Omental fat pad (tissue), 4 donors: ENCODE measurements at places on chromosomes 16 and 17. TPM values are rescaled to one million over a fixed set of nuclear protein-coding genes. Genes with fewer than 3 reads are reported as not detected.

DNA sequence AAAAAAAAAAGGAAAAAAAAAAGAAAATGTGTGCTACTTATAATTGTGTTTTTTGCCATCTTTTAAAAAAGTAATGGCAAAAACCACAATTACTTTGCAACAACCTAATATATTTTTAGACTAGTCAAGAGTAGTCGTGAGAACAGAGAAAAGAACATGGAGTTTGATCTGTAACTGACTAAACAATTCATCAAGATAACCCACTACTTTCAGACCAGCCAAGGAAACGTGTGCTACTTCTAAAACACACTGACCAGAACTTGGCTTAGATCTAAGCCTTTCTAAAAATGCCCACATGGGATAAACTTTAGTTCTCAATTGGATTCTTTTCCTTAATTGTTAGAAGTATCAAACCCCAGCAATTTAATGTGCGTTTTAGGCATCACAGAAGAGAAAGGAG, 616 bp downstream of the PECAM1 start:
- DNase-seq = no peak

- no peak for DNase-seq
Measured at GRCh38 chr17:77341069-77341541, 200.3 kb downstream of the SEC14L1 start.

- DNase-seq = no peak
Measured at GRCh38 chr17:39754958-39755553, 17.3 kb downstream of the GRB7 start.

DNA sequence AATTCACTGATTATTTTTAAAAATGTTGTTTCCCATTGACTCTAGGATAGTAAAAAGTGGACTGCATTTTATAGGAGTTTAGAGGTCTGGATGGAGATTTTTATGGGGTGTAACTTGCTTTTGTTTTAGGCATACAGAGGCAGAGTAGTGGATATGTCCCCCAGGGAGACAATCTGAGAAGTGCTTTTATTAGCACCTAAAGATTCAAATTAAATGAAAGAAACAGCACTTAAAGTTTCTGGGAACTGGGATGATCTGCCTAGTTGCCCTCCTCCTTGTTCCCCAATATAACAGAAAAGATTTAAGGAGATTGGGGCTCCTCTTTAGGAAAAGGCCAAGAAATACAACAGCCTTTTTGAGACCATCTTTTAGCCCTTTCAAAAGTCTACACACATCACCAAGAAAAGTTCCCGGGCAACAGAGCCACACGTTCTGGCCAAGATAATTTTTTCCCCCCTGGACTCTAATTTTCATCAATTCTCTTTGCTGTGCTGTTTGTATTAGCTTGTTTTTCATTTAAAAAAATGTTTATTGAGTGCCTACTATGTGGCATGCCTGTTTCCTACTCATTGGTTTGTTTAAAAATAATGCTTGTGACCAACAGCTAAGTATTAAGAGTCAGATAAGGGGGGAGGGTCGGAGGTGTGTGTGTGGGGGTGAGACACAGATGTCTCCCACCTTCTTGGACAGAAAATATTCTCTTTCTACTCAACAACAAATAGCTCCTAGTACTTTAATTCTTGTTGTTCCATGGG, 2.5 kb upstream of the IGF2BP1 start:
- DNase-seq = no peak

DNA sequence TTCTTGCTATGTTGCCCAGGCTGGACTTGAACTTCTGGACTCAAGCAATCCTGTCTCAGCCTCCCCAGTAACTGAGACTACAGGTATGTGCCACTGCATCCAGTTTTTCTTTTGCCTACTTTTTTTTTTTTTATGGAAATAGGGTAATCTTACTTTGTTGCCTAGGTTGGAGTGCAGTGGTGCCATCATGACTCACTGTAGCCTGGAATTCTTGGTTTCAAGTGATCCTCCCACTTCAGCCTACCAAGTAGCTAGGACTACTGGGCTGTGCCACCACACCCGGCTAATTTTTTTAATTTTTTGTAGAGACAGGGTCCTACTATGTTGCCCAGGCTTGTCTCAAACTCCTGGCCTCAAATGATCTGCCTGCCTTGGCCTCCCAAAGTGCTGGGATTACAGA, 10.0 kb downstream of the LRRC36 start:
- DNase-seq = no peak

DNA sequence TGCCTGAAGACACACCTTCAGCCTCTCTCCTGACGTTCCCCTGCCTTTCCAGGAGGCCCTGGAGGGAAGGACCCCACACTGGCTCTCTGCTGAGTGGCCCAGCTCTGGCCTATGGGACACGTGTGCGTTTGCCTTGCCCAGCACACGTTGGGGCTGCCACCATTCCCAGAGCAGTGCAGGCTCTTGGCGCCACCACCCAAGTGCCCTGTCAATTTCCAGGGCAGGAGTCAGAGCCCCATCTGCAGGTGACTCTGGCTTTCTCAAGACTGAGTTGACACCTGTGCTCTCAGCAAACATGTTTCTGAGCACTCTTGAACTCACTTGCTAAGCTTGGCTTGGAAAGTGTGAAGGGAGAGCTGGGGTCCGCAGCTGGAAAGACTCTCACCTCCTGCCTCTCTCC, 4.7 kb upstream of the IRF8 start:
- DNase-seq = no peak

- peak; percentile 22 for DNase-seq
Measured at GRCh38 chr17:42760652-42761581, at the start of gene RAMP2. RAMP2 (plus strand) TSS chr17:42761227; CDS start chr17:42761262, 35 bp downstream.

- DNase-seq = no peak
Measured at GRCh38 chr16:1890708-1891050, 18.7 kb upstream of the MEIOB start.

DNA sequence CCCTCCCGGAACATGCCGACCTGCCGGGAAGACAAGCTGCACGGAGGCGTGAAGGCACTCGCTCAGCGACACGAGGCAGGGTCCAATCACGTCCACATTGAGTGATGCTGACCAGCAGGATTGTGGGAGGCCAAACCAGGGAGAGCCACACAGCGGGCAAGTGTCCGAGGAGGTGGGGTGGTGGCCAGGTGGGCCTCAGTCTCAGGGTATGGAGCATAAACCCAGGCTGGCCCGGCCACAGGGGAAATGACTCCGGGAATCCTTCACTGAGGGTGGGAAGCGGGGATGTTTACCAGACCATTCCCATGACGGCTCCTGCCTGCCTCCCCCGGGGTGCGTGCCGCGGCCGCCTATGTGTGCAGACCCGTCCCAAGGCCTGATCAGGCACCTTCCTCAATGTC, 62.5 kb downstream of the RPH3AL start:
- no peak for DNase-seq

GRCh38 chr17:73588891-73589290, 55.4 kb downstream of the SDK2 start:
- no peak for DNase-seq

DNA sequence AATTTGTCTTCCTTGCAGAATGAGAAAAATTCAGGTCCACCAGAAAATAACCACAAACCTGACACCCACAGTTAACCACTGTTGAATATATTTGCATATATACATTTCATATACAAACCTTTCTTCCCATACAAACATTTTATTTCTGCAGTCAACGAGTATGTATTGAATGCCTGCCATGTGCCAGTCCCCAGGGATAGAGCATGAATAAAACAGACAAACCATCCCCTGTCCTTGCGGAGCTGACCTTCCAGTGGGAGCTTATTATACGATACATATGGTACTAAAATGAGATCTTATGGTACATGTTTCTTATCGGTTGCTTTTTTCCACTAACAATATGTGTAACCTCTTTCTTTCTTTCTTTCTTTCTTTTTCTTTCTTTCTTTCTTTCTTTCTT, 116.7 kb downstream of the PITPNC1 start:
- no peak for DNase-seq

GRCh38 chr16:54389836-54390494, 103.4 kb upstream of the IRX3 start:
- DNase-seq = no peak

- DNase-seq = no peak
Measured at GRCh38 chr17:82008258-82008940, 14.3 kb downstream of the CENPX start.

DNA sequence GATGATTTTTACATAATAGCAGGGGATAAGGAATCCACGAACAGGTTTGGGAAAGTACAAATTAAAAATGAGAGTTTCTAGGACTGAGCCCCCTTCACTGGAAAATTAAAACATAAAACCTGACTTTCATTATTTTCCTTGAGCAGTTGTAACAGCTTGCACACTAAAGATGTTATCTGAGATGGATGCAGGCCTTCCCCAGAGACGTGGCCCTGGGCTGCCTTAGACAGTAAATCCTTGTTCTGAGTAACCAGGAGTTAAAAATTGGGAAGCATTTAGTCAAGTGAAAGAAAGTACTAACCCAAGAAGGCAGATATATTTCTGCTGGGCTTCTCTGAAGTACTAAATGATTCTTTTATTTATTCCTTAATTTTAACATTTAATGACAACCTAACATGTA, 432.2 kb upstream of the KIF2B start:
- DNase-seq = no peak

DNA sequence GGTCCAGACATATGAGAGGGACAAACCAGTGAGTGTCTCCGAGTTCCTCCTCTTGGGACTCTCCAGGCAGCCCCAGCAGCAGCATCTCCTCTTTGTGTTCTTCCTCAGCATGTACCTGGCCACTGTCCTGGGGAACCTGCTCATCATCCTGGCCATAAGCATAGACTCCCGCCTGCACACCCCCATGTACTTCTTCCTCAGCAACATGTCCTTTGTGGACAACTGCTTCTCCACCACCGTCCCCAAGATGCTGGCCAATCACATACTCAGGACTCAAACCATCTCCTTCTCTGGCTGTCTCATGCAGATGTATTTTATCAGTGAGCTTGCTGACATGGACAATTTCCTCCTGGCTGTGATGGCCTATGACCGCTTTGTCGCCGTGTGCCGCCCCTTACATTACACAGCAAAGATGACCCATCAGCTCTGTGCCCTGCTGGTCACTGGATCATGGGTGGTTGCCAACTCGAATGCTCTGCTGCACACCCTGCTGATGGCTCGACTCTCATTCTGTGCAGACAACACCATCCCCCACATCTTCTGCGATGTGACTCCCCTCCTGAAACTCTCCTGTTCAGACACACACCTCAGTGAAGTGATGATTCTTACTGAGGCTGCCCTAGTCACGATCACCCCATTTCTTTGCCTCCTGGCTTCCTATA, 19.2 kb downstream of the ZNF200 start:
- DNase-seq = no peak

DNA sequence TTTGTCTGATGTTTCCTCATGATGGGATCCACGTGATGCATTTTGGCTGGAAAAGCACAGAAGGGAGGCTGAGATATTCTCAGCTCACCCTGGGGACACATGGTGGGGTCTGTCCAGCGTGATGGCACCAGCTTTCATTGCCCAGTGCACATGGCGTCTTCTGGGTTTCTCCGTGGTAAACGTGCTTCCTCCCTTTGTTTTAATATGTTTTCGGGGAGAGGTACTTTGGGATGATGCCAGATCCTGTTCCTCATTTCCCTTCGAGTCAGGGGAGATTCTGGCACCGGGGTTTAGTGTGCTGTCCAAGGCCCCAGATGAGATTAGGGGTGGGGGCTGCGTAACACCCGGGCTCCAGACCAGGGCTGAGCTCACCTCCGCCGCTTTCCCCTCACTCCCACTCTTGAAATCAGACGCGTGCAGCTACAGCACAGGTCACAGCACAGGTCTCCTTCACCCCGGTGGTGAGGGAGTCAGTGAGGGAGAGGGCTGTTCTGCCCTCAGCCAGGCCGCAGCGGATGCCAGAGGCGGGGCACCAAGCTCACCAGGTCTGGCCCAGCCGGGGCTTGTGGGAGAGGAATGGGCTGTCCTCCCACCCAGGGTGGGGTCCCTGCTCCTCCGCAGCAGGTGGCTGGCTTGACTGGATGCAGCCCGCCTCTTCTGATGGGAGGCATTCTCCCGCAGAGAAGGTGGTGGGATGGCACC, 33.9 kb downstream of the COX4I1 start:
- DNase-seq = no peak

DNA sequence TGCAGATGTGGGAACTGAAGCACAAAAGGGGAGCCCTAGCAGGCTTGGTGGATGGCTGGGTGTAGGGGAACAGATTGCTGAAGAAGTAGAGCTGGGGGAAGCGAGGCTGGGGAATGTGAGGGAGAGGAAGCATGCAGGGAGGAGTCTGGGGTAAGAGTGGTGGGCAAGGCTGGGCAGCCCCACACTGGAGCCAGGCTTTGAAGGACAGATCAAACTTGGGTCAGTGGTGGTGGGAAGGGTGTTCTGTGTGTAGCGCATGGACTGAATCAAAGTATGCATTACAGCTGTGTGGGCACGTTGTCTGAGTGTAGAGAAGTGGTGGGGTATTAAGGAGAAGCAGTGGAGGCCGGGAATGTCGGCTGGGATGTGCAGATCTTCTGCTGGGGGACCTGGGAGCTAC, 116.0 kb downstream of the CYLD start:
- no peak for DNase-seq

DNA sequence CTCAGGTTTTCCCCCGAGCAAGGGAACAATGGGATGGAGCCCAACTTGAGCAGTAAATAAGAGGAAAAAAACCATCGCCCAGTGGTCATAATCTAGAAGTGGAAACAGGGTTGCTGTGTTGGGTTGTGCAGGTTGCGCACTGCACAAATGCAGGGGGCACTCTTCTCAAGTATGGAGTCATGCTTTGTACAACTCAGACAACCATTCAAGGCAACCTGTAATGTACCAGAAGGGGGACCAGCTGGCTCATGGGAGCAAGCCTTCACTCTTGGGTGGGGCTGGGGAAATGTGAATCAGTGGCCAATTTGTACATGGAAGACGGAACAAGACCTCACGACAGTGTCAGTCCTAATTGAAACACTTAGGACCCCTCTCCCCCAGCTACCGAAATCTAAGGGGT, 23.9 kb upstream of the LITAF start:
- DNase-seq = no peak

DNA sequence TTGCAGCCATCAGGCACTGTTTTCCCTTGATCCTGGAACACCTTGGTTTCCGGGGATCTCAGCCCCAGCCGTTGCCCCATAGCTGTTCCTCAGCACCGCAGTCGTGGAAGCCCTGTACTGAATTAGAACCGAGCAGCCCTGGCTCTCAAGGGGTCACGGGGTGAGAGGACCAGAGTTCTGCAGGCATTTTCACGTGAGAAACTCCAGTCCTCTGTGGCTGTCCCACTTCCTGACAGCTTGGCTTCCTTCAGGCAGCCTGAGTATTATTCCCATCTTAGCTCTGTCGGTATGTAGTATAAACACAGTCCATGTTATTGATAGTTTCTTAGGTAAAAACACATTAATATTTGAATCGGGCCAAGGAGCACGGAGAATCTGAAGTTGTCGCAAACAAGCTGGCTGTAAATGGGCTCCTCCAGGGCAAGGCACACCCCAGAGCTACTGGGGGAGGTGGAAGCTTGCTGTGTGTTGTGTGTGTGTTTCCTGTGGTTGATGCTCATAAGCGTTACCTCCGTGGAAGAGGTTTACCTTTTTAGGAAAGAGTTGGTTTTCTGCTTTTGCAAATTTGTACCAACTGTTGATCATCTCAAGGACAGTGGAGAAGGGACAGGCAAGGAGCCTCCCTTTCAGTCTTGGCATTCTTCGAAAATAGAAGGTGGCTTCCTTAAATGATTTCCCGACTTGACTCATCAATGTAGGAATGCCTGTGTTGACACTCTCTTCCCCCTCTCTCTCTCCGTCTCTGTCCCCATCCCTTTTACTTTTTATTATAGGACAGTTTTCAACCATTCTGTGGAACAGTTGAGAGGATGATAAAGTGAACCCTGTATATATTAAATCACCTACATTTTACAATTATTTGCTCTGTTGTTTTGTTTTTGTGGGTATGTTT, 208.9 kb upstream of the CHMP6 start:
- no peak for DNase-seq

PRKCB gene
- total RNA-seq = 6.7 TPM

GSPT1 gene
- 91.3 TPM for total RNA-seq

PIRT gene
- total RNA-seq = not detected

CTRB2 gene
- not detected for total RNA-seq

TBX21 gene
- 2.8 TPM for total RNA-seq

ARL5C gene
- total RNA-seq = not detected

SLC52A1 gene
- total RNA-seq = not detected

RPL19 gene
- total RNA-seq = 2,414 TPM
